Stimulated activated CD8-positive, alpha-beta memory T cell treated with anti-CD3 and anti-CD28 coated beads, Interleukin-2, amount 100 ng/mL, for 48 hours (primary cell): ENCODE measurements at places on chromosomes 5 and 9.

DNA sequence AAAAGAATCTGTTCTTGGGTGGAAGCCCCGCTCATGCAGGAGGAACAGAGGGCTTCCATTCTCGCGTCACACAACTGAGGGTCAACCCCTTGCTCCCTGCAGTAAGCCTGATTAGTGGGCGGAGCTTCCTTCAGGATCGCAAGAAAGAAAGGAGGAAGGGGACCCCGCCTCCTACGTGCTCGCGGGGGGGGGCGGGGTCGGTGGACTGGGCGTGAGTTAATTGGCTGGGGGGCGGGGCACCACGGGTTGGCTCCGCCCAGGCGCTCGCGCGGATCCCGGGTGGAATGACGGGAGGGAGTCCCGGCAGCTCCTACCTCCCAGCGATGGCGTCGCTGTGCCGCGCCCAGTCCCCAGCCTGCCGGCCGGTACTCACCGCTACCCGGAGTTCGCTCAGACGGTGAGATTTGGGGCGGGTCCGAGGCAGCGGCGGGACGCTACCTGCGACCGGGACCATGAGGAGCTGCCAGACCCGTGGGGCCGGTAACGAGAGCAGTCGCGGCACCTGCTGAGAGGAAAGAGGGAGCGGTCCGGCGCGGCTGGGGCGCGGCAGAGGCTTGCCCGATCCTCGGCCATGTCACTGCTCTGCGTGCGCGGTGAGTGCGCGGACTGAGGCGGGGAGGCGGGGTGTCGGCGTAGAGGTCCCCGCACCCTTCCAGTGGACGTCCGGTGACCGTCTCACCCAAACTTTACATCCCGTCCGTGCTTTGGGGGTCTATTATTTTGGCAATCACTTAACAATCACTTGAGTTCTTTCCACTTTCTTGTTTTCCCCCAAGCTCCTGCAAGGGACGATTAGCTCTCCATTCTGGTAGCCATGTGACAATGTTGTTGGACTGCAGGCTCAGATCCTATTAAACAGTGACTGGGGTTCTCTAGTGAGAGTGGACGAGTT lies at the start of gene UNC13B:
UNC13B (plus strand) TSS at position 297 of the 892 bp plus-strand sequence; CDS start at position 572, 275 bp downstream.
- DNase-seq, result peak; percentile 55

DNA sequence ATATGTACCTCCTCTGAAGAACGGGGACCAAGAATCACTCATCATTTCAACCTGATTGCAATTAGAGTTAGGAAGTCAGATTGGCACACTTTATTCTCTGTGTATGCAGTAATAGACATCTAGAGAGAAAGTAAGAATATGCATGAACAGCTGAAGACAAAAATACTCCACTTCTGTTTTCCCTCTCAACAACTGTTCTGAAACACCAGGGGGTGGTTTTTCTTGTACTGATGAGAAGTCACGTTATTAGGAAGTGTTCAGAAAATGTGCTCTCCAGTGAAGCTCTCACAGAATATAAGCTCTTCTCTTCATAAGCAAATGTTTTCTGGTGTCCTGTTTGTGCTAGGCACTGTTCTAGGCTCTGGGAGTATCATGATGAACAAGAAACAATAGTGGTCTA lies 531.7 kb upstream of the C9orf72 start:
- no peak for DNase-seq

GRCh38 chr5:176772271-176773210 lies 37.8 kb upstream of the UNC5A start:
- no peak for DNase-seq

DNA sequence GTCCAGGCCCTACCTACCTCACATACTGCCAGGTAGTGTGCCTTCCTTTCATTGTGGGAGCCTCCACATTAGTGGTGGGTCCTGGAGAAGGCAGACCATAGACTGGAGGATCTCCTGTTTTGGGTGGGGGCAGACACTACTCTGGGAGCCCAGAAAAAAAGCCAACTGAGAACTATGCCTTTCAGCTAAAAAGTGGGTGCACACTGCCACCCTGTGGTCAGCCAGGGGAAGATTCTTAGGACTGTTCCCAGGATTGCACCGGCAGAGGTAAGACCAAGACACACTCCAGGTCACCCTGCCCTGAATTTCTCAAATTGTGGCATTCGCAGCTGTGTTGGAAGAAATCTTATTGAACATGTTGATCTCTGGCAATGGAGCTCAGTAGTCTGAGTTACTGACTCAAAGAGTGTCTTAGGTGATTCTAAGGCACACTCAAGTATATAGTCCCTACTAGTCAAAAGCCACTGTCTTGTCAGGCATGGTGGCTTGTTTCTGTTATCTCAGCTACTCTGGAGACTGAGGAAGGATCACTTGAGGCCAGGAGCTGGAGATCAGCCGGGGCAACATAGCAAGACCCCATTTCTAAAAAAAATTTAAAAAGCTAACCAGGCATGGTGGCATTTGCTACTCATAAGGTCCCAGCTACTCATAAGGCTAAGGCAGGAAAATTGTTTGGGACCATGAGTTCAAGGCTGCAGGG lies 3.6 kb downstream of the SIGMAR1 start:
- DNase-seq, result peak; percentile 54

DNA sequence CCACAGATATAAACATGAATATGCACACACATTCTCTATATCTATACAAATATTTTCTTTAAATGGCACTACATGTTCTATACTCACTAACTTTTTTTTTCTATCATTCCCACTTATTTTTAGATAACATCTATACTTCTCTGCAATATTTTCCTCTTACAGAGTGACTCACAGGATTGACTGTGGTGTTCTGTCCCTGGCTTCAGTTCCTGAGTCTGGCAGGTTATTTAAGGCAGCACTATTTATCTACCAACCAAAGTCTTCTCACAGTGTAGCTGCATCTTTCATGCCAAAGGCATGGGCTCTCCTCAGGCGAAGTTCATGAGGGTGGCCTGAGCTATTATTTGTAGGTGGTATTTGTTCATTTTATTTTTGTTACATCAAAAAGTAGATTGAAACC lies 409.0 kb downstream of the PRR16 start:
- DNase-seq, result no peak

GRCh38 chr5:122182491-122182921 lies 53.2 kb downstream of the ZNF474 start:
- no peak for DNase-seq

DNA sequence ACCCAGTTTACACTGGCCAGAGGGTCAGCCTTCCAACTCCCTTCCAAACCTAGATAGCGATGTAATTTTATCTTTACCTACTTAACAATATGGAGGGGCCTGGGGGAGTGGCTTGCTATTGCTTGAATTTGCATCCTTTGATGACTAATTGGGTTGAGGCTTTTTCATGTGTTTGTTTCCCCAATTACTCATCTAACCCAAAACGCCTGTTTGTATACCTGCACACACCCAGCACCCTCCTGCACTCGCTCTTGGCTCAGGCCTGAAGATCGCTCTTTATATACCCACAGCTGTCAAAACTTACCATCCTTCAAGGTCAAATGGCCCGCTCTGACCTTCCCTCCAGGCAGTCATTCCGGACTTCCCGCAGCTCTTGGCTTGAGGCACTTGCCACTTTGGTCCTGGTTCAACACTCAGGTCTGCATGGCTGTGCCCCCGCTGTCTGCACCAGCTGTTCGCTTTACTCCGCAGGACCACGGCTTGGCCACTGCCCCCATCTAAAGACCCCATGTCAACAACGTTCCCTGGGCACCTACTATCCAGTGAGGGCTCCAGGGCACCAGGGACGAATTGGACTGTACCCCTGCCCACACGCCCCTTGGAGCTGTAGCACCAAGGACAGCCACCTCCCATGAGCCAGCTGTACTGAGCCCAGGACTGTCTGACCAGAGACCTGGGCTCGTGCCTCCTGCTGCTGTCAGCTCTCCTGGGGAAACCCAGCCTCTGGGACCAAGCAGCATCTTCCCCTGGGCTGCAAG lies 76.1 kb upstream of the ADAMTS2 start:
- DNase-seq, result no peak

GRCh38 chr5:20572614-20573013 lies 584.6 kb upstream of the CDH18 start:
- no peak for DNase-seq

GRCh38 chr9:121892706-121893105 lies 200.4 kb downstream of the TTLL11 start:
- no peak for DNase-seq

DNA sequence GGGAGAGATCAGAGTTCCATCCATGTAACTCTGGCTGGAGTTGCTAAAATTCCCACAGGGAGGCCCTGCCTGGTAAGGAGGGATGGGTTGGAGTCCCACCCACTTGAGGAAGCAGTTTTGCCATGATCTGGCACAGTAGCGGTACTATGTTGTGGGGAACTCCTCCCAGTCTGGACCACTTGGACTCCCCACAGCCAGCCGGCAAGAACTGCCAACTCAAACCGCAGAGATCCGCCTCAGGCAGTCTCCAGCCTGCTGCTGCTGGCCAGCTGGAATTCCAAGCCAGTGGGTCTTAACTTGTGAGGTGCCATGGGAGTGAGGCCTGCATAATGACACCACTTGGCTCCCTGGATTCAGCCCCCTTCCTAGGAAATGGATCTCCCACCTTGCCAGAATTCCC lies 151.9 kb downstream of the NDUFS4 start:
- no peak for DNase-seq

DNA sequence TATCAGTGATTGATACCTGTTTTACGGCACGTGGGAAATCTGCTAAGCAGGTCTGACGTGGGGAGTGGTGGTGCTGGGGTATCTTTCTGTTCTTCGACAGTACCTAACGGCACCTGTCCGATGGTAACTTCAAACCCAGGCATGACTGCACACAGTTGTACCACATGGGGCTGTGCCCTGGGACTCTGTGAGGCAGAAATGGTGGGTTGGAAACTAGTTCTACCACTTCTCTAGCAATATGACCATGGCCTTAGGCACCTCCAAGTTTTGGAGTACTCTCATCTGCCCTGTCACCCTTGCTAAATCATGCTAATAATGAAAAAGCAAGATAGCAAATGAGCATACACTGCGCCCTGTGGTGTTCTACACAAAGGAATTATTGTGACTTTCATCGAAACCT lies 30.9 kb downstream of the EPB41L4B start:
- DNase-seq, result no peak

DNA sequence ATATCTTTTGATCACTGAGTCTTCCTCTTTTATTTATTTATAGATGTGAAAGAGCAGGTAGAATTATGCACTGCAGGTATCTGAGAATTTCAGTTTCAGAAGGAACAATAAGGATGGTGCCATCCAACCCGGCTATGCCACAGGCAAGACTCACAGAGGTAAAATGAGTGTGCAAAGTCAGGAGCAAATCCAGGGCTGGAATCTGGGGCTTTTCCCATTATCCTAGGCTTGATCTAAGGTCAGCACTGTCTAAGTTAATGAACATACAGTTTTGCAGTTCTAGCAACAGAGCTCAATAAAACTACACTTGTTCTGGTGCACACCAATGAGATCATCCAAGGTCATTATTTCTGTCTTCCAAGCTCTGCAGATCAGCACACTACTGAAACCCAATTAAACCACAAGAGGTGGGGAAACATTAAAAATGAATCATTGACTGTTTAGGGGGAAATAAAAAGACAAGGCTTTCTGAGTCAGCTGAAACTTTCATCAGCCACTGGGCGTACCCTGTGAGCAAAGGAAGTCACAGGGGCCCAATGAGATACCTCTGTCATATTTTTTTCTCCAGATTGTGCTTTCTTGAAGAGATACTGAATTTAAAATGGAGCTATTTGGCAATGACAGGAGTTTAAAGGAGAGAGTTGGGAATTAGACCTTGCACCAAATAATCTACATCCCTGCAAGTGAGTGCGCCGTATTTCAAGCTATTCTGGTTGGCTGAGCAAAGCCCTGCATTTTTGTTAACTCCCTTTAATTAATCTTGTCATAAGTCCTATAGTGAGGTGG lies 662.2 kb upstream of the ZNF608 start:
- no peak for DNase-seq

GRCh38 chr5:376799-377325 lies 55.3 kb downstream of the AHRR start:
- no peak for DNase-seq

DNA sequence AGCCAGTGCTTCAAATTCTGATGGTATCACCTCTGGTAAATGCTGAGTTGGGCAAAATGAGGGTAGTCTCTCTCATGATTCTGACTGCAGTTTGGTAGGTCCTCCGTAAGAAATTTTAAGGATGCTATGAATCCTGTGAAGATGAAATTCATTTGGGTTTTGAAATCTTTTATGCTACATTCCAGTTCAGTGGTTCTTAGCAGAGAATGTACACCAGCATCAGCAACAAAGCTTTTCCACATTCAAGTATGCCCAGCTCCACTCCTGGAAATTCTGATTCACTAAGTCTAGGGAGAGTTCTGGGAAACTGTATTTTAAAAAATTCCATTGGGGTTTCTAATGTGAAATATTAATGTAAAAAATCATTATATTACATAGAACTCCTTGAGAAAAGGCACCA lies 33.6 kb upstream of the ACOT12 start:
- no peak for DNase-seq

DNA sequence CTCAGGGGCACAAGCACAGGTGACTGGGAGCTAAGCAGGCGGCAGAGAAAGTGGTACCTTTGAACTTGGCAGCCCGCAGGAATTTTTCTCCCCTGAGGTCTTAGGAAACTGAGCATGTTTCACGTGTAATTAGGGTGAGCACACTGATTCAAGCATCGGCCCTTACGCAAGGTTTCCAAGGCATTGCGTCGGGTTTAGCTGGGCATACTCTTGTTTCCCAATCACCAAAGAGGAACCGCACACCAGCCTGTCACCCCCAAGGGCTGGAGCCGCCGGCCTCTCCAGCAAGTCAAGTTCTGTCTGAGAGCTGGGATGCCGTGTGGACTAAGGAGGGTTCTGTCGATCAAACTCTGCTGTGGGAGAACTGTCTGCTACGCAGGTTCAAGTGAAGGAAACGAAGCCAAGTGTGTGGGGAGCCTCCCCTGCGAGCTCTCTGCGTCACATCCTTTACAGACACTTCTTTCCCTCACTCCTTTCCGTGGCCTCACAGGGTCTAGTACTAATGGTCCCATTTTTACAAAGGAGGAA lies 53.0 kb downstream of the ERGIC1 start:
- no peak for DNase-seq

DNA sequence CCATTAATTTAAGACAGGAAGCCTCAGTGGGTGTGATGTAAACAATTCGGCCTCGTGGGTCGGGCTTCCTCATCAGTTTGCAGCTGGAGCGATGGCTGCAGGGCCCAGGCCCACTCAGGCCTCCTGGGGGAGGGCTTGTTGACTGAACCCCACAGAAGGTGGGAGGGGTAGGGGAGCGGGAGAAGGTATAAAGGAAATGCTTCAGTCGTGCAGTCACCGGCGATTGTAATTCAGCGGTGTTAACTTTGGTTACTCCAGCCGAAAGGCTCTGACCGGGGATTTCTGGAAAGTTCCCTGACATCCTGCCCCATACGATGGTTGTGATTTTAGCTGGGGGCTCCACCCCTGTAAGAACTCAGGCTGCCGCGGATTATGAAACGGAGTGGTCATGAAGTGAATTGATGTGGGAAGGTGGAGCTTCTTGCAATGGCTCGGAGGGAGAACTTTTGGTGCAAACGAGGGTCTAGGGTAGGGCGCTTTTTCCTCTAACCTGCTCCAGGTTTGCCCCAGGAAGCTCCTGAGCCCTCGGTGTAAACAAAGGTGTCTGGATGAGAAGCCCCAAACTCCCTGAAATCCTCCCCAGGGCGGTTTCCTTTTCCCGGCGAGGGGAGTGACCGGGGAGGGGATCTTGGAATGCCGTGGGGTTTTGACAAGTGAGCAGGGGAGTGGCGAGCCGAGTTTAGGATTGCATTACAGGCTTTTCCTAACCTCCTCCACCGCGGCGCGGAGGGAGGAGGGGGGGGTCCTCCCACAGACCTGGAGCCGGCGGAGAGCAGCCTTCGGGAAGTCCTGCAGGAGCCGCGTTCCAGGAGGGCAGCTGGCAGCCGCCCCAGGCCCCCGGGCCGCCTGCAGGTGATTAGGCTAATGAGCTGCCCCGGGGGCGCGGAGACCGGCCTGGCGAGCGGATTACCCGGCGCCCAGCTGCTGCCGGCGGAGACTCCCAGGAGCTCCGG lies 215.5 kb downstream of the PDZD2 start:
- DNase-seq, result no peak
